Heart right ventricle (tissue), 16 donors: ENCODE measurements at places on chromosomes 3 and 15. TPM values are rescaled to one million over a fixed set of nuclear protein-coding genes. Genes with fewer than 3 reads are reported as not detected.

Gene MUC13
- not detected for total RNA-seq

GRCh38 chr15:91357011-91357410 is 257.0 kb downstream of the SV2B start:
- DNase-seq = no peak

Gene LHFPL4
- not detected for total RNA-seq

GRCh38 chr15:50940506-50940905 is 32.0 kb downstream of the AP4E1 start:
- no peak for DNase-seq

DNA sequence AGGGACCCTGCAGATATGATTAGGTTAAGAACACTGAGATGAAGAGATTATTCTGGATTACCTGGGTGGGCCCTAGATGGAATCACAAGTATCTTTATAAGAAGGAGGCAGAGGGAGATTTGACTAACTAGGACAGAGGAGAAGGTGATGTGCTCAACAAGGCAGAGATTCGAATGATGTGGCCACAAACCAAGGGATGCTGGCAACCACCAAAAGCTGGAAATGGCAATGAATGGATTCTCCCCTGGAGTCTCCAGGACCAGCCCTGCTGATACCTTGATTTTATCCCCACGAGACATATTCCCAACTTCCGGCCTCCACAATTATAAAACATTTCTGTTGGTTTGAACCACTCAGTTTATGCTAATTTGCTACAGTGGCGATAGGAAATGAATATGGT is 42.9 kb downstream of the RGMA start:
- DNase-seq = no peak

Gene IP6K2
- 18.1 TPM for total RNA-seq

- DNase-seq = no peak
Observed at GRCh38 chr3:161203485-161204098, 17.5 kb upstream of the NMD3 start.

Gene GJD2
- not detected for total RNA-seq

DNA sequence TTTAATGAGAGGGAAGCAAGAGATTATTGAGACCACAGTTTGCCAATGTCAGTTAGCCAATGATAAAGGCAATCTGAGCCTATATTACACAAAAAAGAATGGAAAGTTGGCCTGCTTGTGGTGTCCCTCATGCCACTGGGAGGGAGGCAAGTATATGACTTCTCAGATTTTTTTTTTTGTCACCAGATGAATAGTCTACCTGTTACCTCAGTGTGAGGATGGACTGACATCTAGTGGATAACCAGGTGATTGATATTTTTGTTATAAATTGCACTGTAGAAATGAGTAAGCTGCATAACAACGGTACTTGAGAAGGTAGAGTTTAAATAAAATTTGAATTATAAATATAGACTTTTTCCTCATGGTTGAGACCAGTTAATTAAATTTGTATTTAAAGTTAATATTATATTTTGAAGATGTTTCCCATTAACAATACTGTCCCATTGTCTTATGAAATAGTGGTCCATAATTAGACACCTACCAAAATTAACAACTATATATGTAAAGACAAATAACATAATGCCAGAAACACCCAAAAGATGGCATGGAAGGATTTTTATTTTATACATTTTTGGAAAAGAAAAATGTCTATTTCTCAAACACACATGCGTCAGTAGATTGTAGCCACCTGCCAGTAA is 237.8 kb upstream of the GADL1 start:
- DNase-seq = no peak

DNA sequence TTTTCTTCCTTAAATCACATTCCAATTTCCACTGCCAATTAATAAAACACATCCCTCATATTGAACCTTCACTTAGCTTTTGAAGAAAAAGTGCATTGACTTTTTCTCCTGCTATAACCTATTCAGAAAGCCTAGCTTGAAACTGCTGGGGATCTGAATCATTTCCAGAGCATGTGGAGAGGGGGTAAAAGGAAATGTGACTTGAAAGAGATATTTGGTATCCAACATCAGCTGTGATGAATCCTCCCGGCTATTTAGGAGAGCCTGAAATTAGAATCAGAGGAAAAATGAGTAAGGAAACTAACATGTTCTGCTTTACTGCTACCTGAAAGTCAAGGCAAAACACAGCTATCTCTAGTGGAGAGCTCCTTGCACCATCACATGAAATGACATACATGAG is 2.6 kb upstream of the GNB5 start:
- no peak for DNase-seq

DNA sequence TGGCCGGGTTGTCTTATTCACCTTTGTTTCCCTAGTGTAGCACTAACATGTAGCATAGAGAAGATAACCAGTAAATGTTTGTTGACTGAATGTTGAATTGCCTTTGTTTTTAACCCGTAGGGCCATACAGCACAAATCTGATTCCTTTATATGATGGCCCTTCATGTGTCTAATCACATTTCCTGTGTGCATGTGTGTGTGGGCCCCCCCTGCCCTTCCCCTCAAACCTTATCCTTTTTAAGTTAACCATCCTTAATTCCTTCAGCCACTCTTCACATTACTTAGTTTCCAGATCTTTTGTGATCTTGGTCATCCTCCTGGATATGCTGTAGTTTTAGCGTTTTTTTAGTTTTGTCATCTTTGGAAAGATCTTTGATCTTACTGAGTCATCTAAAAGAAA is 4.2 kb downstream of the NEO1 start:
- no peak for DNase-seq
